ENCODE measurements at places on chromosomes 1 and 21. TPM values are rescaled to one million over a fixed set of nuclear protein-coding genes. Genes with fewer than 3 reads are reported as not detected.

GRCh38 chr1:206537141-206537540, 29.8 kb downstream of the RASSF5 start:
- no peak for DNase-seq

DNA sequence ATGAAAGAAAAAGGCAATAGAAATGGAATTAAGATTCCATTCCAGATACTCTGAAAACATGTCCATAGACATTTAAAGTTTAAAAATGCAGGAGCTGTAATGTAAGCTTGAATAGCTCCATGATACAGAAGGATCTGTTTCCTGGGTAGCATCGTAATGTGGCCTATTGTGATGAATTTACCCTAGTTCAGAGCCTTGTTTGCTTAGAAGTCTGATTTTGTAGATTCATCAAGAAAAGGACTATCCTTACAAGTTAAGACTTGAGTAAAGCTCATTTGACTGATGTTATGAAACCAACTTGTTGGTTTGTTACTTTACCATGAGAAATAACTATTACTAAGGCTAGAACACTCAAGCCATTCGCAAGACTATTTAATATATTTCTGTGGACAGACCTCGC, 55.5 kb downstream of the KIF1B start:
- no peak for DNase-seq

DNA sequence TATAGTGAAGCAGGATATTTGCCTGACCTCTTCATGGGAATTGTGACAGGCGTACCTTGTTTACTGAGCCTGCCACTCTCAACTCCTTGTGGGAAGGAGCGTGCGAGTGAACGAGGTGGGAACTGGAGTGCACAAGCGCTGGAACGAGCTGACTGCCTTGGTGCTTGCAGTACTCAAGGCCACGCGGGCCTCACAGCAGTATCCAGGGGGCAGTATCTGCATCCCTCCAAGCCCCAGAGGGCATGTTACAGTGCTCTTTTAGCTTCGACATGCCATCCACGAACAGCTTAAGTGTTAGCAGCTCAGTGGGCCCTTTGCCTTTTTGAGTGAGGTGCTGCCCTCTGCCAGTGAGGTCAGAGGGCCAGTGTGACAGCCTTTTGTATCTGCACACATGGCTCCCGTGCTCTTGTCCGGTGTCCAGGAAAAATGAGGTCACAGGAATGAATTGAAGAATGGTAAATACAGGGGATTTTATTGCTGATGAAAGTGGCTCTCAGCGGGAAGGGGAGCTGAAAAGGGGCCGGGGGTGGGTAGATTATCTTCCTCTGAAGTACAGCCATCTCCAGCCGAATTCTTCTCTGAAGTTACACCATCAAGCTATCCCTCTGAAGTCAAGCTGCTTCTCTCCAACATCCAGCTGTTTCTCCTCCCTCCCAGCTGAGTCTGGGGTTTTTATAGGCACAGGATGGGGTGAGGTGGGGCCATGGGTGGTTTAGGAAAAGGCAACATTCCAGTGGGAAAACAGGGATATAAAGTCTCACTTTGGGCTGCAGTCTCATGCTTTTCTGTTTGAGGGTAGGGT, 69.3 kb downstream of the EPB41 start:
- peak; percentile 31 for DNase-seq

ENTREP3 gene
- total RNA-seq = 12.6 TPM

DNA sequence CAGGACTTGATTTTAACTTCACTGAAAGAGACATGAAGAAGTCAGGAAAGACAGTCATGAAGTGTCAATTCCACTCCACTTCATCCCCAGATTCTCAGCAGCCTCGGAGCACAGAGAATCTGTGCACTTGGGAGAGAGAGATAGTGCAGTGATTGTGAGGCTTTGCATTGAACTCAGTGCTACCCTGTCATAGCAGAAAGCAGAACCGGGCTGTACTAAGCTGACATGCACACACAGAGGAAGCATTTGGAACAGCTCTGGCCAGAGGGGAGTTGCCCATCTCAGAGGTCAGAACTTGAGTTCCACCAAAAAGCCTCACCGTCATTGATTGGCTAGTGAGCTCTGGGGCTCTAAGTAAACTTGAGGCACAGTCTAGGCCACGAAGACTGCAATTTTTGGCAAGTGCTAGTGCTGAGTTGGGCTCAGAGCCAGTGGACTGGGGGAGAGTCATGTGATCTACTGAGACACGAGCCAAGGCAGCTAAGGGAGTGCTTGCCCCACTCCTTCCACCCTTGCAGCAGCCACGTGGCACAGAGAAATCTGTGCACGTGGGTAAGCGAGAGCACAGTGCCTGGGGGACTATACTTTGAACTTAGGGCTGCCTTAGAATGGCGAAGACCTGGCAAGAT, 810.2 kb upstream of the ADAMTS5 start:
- no peak for DNase-seq

- DNase-seq = no peak
These were observed 33.1 kb upstream of the GORAB start for GRCh38 chr1:170498876-170499275.

- DNase-seq = peak; percentile 12
These were observed 70.6 kb upstream of the KCNJ6 start for GRCh38 chr21:37986751-37987399.

PARS2 gene
- 6.4 TPM for total RNA-seq

RRAGC gene
- 4.3 TPM for total RNA-seq

CPT2 gene
- total RNA-seq = 21.4 TPM

GRCh38 chr1:223429821-223430220, 36.6 kb downstream of the CCDC185 start:
- no peak for DNase-seq

Data from HT-29 (cell line).